T-helper 17 cell (primary cell): ENCODE measurements at places on chromosomes 13 and 19.

- DNase-seq, result no peak
These were observed 27.5 kb downstream of the RAB20 start for GRCh38 chr13:110533771-110534670.

DNA sequence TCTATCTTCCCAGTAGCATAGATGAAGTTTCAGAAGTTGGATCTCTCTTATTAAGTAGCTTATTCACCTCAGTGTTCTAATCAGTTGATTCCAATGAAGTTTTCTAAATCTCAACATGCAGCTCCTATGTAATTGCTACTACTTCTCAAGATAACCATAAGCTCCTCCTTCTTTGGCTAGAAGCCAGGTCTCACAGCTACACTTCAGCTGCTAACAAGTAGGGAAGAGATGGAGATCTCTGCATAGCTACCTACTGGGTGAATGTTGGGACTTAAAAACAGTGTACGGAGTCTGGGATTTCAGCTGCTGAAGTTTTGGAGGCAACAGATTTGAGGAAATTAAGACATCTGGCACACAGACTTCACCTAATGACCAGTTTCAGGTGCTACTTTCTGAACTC is 661.0 kb downstream of the SLITRK1 start:
- no peak for DNase-seq

DNA sequence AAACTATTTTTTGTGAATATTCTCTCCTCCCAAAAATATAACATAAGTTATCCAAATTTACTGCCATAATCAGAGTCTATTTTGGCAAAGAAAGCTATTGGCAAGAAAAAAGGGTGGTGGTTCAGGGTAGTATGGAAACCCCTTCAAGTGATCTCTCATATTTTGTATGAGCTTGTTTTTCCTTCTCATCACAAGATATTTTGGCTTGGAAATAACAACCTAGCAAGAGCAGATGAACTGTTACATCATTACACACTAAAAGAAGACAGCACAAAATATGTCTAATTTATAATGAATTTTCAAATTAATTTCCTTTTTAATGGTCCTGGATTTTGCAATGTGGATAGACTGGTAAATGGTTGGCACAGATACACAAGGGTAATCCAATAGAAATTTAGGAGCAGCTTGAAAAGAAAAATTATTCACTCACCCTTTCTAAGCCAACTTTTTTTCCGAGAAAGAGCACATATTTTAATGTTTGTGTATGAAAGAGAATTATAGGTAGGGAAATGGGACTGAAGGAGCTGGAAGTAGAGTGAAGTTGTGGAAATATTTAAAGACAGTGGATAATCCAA is 225.1 kb downstream of the EFNB2 start:
- no peak for DNase-seq

DNA sequence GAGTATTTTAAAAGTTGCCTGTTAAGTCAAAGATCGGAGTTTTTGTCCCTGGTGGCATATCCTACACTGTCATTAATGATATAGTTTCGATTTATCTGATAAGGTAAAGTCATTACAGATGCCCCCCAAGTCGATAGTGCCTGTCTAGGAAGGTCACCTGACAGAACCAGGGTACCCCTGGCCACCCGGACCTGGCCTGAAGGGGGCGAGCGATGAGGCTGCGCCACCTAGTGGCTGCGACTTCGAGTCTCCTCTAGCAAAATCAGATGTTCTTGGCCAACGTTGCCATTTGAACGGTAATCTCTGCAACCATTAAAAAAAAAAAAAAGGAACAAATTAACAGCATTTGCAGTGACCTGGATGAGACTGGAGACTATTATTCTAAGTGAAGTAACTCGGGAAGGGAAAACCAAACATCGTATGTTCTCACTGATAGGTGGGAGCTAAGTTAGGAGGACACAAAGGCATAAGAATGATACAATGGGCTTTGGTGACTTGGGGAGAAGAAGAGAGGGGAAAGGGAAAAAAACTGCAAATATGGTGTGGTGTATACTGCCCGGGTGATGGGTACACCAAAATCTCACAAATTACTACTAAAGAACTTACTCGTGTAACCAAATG is 565.1 kb downstream of the LIG4 start:
- no peak for DNase-seq

DNA sequence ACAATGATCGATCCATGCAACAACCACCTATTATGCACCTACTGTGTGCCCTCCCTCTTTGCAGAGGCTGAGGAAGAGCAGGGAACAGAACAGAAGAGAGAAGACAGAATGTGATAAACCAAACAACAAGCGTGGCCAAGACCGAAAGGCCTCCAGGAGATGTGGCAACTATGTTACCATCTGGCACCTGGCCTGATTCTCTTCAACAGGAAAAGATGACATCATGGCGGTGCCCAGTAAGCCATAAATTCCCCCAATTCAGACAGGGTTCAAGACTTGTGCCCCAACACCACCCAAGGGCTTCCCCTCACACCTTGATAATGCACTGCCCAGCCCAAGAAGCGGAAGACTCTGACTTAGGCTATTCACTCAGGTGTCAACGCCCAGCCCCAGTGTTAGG is 44.3 kb downstream of the SLC7A1 start:
- DNase-seq, result no peak
